ENCODE measurements at places on chromosomes 2 and 18.

DNA sequence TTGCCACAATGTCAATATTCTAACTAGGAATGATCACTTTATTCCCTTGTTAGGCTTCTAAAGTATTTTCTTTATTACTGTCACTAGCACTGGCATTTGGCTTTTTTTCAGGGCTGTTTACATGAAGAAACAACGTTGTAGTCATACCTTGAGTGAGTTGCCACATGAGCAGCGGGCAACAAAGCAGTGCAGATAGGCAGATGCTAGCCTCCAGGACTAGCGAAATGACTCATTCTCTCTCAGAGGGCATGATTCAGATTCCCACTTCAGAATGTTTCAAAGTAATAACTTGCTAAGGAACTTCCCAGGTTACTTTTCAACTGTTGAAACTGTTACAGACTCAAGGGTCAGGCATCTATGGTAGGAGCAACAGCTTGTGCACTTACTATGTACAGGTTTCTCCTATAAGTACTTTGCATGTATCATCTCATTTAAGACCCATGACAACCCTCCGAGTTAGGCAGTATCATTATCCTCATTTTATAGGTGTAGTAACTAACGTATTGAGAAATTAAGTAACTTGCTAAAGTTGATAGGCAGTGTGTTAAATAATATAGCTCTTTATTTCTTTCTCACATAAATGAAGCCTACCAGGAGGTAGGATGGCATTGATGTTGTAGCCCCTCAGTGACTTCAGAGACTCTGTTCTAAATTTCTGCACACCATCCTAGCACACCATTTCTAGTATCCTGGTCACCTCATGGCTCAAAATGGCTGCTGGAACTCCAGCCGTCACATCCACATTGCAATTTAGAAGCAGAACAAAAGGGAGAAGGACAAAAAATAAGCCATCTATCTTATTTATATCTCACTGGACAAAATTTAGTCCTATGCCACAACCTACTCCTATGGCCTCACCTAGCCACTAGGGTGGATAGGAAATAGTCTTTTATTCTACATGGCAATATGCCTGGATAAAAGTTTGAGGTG is 83.3 kb downstream of the ICOS start:
- DNase-seq: no peak

DNA sequence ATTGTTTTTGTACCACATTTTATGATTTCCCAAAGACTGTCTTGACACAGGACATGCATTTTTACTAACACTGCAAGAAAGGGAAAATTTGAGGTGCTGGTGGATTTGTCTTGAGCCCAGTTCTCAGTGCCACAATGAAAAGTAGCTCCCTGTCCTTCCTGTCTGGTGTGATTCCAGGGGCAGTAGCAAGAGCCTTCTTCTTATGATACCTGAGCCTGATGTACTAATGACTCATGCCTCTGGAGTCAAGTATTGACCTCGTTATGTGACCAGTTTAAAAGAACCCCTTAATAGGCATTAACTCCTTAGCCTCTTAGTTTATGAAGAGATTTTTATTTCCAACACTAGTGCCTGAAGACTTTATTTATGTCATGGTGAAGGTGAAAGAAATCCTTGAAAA is 728.6 kb downstream of the SLC4A3 start:
- peak; percentile 16 for DNase-seq

DNA sequence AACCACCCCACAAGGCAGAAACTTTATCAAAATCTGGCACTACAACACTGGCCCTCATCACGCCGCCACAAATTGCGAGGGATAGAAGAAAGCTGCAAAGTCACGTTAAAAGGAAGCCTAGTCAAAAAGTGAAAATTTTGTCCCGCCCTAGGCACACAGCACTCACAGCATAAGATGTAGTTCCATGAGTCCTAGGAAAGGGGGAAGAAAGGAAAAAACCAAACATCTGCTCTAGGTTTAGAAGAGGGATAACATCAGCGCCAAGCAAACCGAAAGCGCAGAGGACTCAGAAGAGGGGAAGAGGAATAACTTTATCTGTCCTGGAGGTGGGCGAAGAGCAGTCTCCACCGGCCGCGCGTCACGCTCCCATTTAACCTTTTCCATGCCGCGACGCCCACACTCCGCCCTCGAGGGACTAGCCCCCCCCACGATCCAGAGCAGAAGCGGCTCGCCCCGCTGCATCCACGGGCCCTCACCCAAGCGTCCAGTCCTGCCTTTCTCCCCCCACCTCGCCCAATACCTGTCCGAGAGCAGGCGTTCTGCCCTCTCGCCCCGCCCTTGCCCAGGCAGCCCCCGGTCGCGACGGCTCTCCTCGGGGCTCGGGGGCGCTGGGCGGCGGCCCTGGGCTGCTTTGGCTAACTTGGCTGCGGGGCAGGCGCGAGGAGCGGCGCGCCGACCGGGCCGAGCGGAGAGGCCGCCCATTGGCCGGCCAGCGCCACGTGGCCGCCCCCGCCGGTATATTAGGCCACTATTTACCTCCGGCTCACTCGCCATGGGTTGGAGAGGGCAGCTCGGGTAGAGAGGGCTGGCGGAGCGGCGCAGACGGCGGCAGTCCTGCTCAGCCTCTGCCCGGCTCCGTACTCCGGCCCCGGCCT is at the start of gene HOXD1:
TSS of gene HOXD1 (plus strand) at position 770 of the 875 bp plus-strand sequence. CDS start 134 bp downstream, outside the sequence.
- peak; percentile 90 for DNase-seq

DNA sequence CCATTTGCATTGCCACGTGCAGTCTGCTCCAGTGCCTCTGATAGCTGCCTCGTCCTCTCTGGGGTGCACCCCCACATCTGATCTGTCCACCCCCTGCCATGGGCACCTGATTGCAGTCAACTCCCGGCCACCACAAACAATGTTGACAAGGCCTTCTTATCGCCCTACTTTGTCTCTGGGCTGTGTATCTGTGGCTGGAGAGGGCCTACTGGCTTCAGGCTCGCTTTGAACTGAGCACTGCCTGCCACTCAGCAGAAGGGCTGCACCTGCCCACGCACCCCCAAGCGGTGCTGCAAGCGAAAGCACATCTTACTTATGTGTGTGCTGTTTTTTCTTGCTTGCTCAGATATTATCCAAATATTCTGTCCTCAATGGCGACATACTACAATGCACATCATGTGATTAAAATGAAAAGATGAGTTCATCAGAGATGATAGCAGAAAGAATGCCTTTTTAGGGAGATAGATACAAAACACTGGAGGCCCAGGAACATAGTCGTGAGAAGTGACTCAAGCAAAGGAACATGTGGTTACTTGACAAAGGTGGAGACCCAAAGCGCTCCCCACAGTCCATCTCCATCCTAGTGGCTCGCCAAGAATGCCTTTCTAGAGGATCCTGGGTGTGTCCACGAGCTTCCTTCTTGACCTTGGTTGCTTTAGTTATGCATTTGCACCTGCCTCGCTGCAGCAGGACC is 28.8 kb downstream of the FBLN7 start:
- DNase-seq: no peak

GRCh38 chr2:130264046-130264445 is 65.8 kb upstream of the TUBA3E start:
- no peak for DNase-seq

- peak; percentile 83 for DNase-seq
These were observed 147.8 kb downstream of the SATB2 start for GRCh38 chr2:199309973-199310372.

DNA sequence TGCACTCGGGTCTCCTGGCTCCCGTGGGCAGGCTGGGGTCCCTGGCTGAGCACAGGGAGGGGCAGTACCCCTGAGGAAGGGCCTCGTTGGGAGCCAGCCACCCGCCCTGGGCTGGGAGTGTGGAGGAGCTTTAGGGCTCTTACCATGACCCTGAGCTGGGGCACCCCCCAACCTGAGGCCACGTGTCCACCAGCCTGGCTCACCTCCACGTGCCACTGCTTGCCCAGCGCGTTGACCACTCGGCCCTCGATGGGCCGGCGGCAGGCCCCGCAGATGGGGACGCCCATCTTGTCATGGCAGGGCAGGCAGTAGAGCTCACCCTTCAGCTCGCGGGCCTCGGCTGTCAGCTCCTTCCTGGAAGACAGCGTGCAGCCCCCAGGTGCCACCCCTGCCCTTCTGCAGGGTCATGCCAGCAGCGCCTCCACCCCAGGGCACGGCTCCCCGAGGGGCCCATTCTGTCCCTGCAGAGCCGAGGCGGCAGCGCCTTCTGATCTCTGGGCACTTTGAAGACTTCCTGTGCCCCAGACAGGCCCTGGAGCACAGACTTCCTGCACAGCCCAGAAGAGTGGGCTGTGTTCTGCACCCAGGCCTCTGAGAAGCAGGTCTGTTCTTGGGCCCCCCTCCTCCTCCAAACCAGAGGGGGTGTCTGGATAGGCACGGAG is 4.0 kb upstream of the GPR17 start:
- no peak for DNase-seq

- DNase-seq: peak; percentile 84
These were observed 3.3 kb downstream of the SLC8A1 start for GRCh38 chr2:40448476-40449079.

DNA sequence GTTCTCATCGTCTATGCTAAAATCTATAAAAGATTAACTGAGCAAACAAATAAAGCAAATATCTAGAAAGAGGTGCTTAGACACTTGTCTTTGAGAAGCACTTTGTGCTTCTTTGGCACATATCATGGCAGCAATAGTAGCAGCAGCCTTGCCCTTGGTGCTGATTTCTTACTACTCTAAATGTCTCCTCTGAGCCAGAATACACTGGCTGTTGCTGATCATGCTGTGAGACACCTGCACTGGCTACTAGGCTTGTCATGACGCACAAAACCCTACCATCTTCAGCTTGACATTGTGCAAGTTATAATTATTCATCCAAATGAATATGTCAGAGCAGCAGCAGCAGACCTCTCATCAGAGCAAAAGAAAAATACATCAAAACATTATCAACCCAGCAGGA is 46.7 kb downstream of the FANCL start:
- peak; percentile 96 for DNase-seq

- DNase-seq: no peak
These were observed 45.7 kb upstream of the SNED1 start for GRCh38 chr2:240952496-240953246.

DNA sequence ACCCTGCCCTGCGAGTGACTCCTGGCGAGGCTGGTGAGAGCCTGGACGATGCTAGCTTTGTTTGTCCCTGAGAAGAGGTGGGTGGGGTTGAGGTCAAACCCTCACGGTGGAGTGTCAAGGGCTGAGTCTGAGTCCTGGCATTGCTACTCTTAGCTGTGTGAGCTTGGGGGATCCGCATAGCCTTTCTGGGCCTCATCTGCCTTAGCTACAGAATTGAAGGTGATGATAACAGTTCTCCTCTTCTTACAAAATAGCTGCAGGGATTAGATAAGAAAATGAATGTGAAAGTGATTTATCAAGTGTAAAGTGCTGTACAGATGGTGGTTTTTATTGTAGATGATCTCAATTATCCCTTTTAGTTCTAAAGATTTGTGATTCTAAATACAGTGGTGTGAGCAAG is 144.6 kb downstream of the LPIN1 start:
- no peak for DNase-seq

GRCh38 chr2:80335411-80335810 is 30.9 kb upstream of the LRRTM1 start:
- no peak for DNase-seq

- no peak for DNase-seq
These were observed 63.5 kb upstream of the TAF1B start for GRCh38 chr2:9779596-9780264.

DNA sequence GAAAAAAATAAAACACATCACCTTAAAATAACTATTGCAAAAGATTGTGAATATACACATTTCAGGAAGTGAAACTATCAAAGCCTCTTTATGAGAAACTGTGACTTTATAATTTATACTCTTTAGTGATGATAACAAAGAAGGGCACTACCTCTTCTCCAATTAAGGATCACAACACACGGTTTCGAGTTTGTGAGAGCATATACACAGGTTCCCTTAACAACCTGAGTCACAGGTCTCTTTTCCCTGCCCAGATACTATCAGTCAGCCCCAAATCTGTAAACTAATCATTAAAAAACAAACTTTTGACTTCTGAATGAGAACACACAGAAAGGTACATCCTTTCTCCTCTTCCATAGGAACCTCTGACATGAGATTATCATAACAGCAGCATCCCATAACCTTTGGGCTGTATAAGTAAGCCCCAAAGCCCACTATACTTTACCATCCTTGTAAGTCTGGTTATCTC is 44.9 kb downstream of the PTPN2 start:
- no peak for DNase-seq

- no peak for DNase-seq
These were observed 76.1 kb downstream of the COL3A1 start for GRCh38 chr2:189050165-189050712.

DNA sequence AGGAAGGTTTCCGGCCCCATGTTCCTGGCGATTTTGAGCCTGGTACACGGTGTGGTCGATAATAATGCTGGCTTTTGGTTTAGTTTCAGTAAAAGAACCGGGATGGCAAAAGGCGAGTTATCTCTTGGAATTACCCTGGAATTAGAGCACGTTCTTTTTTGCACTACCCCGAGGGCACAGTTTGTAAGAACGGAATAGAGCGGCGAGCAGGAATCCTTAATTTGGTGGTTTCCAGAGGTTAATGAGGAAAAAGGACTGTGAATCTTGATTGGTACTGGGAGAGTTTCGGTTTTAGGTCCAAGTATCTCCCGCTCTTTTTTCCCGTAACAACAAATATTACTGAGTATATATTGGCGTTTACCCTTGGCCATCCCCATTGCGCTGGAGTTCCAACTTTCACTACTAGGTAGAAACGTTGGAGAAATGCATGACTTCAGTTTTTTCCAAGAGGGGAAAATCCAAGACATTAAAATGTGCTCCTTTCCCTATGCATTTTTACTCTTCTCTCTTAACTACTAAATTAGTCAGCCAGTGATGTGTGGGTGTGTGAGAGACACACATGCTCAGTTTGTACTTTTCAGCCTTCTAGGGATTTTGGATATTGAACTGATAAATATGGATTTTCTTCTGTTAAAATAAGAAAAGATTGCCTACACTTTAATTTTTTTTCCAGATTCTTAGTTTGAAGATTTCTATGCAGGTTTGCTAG is 160.8 kb downstream of the AGPS start:
- no peak for DNase-seq

DNA sequence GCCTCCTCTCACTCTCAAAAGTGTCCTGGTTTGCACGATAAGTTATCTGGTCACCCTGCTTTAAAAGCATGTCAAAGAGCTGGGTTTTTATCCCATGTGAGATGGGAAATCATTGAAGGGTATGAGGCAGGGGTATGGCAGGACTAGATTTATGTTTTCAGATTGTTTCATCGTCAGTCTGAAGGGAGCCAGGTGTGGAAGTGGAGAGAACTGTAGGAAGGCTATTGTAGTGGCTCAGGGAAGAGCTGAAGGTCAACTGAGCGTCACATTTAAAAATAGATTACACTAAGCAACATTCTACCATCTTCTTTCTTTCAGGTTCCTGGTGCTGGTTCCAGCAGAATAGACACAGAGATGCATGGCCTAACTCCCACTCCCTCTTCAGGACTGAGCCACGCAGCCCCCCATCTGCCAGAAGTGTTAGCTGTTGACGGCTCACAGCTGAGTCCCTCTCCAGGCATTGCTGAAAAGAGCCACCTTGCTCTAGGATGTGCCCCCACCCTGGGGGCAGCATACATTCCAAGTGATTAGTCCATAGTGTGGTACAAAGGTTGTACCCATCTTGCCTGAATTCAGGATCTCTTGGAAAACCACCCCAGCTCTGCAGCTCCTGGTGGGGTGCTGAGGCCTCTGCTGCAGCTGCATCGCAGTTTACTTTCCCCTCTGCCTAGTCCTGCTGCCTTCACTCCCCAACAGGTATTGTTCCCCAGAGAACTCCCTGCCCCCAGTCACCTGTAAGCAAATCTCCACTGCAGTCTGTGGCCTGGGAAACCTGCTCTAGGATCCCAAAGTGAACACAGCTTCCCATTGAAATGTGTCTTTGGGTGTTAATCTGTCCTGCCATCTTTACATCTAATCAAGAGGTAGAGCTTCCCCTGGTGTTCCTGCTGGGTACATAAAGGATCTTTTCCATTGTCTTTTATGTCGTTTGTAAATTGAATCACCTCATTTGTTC is 79.5 kb upstream of the KLF7 start:
- DNase-seq: peak; percentile 25

GRCh38 chr18:45538444-45538843 is 76.8 kb upstream of the SLC14A2 start:
- DNase-seq: no peak
